HepG2 (cell line): ENCODE measurements at places on chromosomes 6 and 20. TPM values are rescaled to one million over a fixed set of nuclear protein-coding genes. Genes with fewer than 3 reads are reported as not detected.
A peak's percentile ranks its signal among the peaks of the same experiment; 100 is the strongest.

GRCh38 chr20:45779011-45779915 lies 12.4 kb downstream of the WFDC3 start:
- no peak for DNase-seq

DNA sequence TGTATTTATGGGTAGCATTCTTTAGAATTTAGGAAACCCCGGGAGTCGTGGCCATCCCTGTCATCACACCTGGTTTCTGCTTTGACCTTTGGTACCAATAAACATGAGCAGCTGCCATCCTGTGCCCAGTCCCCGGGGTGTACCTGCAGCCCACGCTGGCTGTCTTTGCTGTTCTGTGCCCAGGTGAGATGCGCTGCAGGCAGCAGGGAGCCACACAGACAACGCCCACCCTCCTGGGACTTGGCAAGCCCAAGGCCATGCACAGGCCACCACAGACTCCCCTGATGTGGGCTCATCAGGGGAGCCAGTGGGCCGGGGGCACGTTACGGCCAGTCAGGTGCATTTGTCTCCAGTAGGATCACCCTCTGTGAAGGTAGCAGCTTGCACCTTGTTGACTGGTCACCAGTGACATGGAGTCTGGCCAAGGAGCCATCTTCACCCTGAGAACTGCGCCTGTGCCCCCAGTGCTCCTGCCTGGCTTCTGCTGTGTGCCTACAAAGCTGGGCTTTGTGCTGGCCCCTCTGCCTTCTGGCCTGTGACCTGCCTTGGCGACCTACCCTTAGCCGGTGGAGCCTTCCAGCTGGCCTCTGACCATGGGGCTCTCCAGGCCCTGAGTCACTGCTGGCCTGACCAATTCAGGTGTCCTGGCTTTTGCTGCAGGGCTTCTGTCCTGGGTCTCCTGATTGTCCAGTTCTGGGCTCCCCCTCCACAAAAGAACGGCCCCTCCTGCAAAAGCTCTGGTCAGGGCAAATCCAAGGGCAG lies 14.2 kb upstream of the UNC93A start:
- DNase-seq, result no peak

DNA sequence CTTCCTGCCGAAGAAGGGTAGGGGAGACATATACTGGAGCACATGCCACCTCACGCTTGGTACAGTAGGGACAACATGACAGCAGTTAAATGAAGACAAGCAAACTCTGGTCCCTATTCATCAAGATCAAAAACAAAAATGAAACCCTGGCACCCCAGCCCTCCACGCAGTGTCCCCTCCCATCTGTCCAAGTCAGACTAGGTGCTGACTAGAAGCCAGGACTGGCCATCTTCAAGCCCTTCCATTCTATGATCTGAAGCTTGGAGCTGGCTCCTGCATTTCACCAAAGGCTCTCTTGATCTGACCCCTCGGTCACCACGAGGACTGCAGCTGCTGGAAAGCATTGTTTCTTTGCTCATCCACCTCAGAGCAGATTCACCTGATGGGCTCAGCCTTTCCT lies 158.9 kb upstream of the GGTLC1 start:
- no peak for DNase-seq

Gene MUC21
- total RNA-seq, result not detected in 2 replicates

Gene KHDRBS2
- total RNA-seq, result not detected in 2 replicates

- DNase-seq, result no peak
Observed at GRCh38 chr20:36179170-36179945, 24.8 kb downstream of the EPB41L1 start.

Gene NUP43
- total RNA-seq, result 85.1 and 148 TPM in 2 replicates

Gene TP53TG5
- not detected in 2 replicates for total RNA-seq

Gene APOM
- 52.9 and 98.2 TPM in 2 replicates for total RNA-seq

Gene GSTA2
- 13.7 and 21.5 TPM in 2 replicates for total RNA-seq

GRCh38 chr20:59084041-59084850 lies 41.7 kb upstream of the PRELID3B start:
- no peak for DNase-seq

Gene NR2E1
- not detected in 2 replicates for total RNA-seq

GRCh38 chr6:39301606-39302005 lies 12.6 kb downstream of the KCNK17 start:
- peak; percentile 18 for DNase-seq

DNA sequence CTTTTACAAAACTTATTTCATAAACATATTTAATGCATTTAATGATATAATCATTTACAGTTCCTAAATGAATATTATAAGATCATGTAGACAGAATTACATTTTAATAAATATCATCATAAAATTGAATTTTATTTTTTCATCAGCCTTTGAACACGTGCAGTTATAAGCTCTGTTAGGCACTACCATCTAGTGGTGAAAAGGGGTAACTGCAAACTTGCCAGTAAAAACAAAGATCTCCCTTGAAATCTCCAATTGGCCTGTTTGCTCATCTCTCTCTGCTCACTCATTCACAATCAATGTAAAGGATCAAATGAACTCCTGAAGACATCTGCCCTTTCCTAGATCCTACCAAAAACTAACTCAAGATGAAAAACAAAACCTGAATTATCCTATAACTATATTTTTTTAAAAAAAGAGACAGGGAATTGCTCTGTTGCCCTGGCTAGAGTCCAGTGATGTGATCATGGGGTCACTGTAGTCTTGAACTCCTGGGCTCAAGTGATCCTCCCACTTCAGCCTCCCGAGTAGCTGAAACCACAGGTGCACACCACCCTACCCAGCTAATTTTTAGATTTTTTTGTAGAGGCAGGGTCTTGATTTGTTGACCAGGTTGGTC lies 31.7 kb downstream of the SAMHD1 start:
- peak; percentile 73 for DNase-seq

GRCh38 chr20:22763257-22763906 lies 179.0 kb upstream of the FOXA2 start:
- DNase-seq, result no peak

Gene TENT5A
- 13.8 and 15.4 TPM in 2 replicates for total RNA-seq
